Activated CD8-positive, alpha-beta memory T cell treated with anti-CD3 and anti-CD28 coated beads for 4 hours (primary cell): ENCODE measurements at places on chromosomes 1 and 21.

DNA sequence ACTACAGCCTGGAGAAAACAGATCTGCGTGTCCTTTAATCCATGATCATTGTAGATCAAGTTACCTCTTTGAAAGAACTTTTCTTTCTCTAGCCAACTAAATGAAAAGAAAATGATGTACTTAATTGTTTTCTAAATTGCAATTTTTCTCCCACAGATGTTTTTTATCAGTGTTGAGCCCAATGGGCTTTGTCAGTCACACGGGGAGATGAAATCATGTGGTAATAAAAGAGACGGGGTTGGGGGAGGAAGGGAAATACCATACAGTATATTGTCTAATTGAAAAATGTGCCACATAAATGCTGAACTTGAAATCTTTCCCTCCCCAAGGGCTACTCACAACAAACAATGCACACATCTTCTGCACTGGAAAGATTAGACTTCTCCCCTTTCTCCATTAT lies 58.4 kb downstream of the NTMT2 start:
- DNase-seq, result no peak

DNA sequence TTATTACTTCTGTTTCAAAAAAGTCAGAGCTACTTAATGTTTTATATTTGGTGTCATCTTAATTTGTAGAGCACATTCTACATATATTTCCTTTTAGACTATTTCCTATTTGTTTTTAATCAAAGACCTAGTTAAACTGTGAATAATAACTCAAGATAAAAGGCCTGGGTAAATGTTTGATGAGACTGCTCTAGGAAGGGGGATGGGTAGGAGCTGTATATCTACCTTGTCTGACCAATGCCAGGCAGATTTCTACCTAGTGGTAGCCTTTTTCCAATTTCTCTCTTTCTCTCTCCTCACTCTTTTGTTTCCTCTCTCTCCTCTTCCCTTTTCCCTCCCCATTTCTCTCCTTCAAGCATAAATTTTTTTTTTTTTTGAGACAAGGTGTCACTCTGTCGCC lies 31.9 kb upstream of the IVNS1ABP start:
- no peak for DNase-seq

- no peak for DNase-seq
These were observed 125.0 kb upstream of the TMPRSS2 start for GRCh38 chr21:41632748-41633475.

- DNase-seq, result no peak
These were observed 24.3 kb downstream of the PTGS2 start for GRCh38 chr1:186655876-186656275.

- DNase-seq, result no peak
These were observed 82.2 kb downstream of the NIBAN1 start for GRCh38 chr1:184892116-184892515.

- DNase-seq, result no peak
These were observed 10.2 kb downstream of the EEIG2 start for GRCh38 chr1:108570128-108570527.
